SJSA1 (cell line): ENCODE measurements at places on chromosomes 13 and 19. TPM values are rescaled to one million over a fixed set of nuclear protein-coding genes. Genes with fewer than 3 reads are reported as not detected.

Gene TSHZ3
- 4.2 and 8.3 TPM in 2 replicates for total RNA-seq

DNA sequence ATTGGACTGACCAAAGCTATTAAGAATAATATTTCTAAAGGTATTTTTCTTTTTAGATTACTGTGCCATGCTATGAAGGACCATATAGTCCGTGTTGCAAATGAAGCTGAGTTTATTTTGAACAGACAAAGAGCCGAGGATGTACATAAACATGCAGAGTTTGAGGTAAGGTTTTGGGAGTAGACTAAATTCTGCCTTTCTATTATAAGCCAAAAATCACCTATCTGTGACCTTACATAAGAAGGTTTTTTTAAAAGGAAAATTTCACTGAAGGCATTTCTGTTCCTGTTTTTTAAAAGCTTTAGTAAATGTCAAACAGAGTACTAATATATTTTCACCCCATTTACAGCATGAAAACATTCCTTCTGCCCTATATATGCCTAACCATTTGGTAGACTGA, 127.4 kb downstream of the MAB21L1 start:
- H3K27me3 ChIP-seq, result no peaks in the 10 kb centered on the region
- no peak overlapping the region for H3K27ac ChIP-seq
- no peak overlapping the region for H3K4me3 ChIP-seq
- no peaks in the 10 kb centered on the region for H3K36me3 ChIP-seq

DNA sequence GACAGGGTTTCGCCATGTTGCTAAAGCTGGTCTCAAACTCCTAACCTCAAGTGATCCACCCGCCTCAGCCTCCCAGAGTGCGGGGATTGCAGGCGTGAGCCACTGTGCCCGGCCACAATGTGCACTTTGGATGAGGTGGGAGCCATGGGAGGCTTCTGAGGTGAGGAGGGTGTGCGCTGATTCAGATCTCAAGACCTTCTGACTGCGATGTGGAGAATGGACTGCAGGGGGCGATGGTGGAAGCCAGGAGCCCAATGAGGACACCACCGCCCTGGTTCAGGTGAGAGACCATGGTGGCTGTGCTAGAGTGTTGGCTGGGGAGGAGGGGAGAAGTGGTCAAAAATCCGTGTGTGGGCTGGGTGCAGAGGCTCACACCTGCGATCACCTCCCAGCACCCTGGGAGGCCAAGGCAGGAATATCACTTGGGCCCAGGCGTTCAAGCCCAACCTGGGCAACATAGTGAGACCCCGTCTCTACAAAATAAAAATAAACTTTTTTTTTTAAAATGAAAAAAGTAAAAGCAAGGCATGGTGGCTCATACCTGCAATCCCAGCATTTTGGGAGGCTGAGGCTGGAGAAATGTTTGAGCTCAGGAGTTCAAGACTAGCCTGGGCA, 5.6 kb downstream of the INAFM1 start:
- H3K27me3 ChIP-seq, result no peaks in the 10 kb centered on the region
- peaks cover 2% of the 10 kb centered on the region for H3K36me3 ChIP-seq
- DNase-seq, result no peak
- no peak overlapping the region for H3K27ac ChIP-seq

DNA sequence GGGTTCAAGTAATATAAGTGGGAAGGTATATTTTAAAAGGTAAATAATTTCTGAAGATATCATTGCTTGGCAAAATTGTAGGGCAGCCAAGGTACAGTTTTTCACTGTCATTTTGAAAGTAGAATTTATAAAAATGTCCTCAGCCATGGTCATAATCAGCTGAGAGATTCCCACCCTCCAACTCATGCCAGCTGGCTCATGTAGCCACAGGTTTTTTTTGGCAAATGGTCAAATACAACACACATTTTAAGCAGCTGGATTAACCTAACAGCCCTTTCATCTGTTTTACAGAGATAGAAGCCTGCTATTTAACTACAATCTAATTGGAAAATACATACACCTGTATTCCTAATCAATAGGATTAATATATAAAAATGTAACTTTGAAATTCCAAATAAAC, 619.2 kb upstream of the SGCG start:
- no peaks in the 10 kb centered on the region for H3K36me3 ChIP-seq
- no peak for DNase-seq
- no peak overlapping the region for H3K27ac ChIP-seq
- no peaks in the 10 kb centered on the region for H3K27me3 ChIP-seq
- no peak overlapping the region for H3K4me3 ChIP-seq
- no peaks in the 10 kb centered on the region for H3K4me1 ChIP-seq

DNA sequence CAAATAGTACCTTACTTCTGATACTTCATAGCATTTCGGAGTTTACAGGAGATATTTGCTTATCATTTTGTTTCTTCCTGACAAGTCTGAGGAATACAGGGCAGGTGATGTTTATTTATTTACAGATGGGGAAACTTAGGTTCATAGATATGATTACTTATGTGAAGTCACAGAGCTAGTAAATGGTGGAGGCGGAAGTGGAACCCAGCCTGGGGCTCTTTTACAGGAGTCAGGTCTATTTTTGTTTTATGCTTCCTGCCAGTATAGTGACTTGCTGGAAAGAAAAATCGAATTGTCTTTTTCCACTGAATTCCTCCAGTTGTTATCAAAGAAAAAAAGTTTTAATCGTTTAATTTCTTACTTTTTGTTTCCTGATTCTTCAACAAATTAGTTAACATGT, 66.5 kb downstream of the DGKH start:
- H3K4me1 ChIP-seq, result peaks cover 5% of the 10 kb centered on the region; the same call in 1 of the 2 replicates
- DNase-seq, result no peak
- no peak overlapping the region for H3K27ac ChIP-seq
- H3K36me3 ChIP-seq, result no peaks in the 10 kb centered on the region
- no peaks in the 10 kb centered on the region for H3K27me3 ChIP-seq
- H3K4me3 ChIP-seq, result no peak overlapping the region
